ENCODE measurements at places on chromosomes 5 and 9.

DNA sequence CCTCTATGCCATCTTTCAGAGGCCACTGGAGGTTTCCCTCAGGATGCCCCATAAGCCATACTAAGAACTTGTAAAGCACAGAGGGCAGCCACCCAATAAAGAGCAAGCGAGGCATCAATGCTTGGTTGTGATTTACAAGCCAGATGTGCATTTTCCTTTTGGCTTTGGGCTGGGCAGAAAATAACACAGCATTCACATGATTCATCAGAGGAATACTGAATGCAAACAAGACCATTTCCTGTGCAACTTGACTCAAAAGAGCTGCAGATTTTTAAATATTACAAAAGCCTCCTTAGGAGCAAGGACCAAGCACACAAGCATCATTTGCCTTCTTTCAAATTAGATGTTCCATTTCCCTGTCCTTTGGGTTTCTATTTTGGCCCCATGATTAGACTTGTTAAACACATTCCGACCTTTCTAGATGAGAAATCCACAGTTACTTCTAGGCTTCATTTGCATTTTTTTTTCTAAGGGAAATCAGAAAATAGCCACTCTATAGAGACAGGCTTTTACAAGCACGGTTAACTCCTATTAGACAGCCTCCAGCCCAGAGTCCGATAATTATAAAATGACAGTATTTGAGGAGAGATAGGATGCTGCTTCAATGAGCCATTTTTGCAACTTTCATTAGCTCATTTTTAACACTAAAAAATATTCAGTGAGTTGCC, 207.8 kb downstream of the SEMA5A start:
- no peak for DNase-seq

DNA sequence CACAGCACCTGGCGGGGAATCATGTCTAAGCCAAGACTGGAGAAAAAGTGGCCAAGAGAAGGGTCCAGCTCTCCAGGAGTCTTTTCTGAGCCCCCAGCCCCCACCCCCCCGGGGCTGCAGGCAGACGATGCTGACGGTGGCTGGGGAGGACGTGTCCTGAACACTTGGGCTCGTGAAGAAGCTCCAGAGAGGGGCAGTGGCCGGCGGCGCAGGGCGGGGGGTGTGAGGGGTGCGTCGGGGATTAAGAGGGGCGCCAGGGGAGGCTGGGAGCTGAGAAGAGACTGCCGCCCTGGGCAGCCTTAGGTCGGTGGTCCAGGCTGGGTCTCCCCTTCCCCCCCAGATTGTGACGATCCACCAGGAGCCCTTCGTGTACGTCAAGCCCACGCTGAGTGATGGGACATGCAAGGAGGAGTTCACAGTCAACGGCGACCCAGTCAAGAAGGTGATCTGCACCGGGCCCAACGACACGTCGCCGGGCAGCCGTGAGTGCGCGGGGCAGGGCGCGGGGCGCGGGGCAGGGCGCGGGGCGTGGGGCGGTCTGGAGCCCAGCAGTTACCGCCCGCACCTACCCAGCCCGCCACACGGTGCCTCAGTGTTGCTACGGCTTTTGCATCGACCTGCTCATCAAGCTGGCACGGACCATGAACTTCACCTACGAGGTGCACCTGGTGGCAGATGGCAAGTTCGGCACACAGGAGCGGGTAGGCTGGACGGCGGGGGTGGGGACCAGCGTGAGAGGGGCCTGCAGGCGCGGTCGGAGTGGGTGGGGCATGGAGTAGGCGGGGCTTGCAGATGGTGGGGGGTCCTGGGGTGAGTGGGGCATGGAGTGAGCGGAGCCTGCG, 8.9 kb downstream of the LRRC26 start:
- DNase-seq, result no peak

DNA sequence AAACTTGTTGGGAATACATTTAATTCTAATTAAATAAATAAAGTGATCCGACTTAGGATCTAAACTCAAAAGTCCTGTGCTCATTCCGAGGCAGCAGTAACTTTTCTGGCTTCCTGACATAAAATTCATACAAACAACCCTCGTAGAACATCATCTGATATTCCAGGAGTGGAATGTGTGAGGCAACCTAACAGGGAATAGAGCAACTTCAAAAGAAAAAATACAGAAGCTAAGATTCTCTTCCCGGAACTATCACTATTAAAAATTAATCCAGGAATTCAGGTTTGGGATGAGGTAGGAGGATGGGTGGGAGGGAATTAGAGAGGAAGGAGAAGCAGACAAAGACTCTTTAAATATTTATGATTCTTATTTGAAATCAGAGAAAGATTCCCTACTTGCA, 32.9 kb upstream of the TRIO start:
- no peak for DNase-seq

- DNase-seq, result no peak
Observed at GRCh38 chr5:143931476-143931875, 119.5 kb downstream of the HMHB1 start.

GRCh38 chr5:133830911-133831310, 137.5 kb downstream of the C5orf15 start:
- DNase-seq, result no peak

DNA sequence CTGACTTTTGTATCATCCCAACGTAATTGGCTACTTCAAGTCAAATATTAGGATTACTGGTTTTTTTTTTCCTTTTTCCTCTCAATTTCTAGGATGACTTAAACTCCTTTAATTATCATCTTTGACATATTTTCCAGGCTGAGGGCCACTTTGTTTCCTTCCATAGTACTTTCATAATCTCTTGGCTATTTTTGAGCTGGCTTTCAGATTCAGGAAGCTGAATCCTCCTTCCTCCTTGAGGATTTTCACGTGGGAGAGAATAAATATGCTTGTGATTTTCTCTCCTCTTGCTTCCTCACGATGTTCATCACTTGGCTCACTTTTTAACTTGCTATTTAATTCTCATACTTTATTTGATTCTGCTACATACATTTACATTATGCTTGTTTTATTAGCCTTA, 88.1 kb downstream of the ITGA1 start:
- DNase-seq, result no peak

All from T-helper 1 cell (primary cell).